Fibroblast of gingiva (primary cell): ENCODE measurements at places on chromosomes 3 and 15.

- no peak for DNase-seq
Observed at GRCh38 chr3:37910671-37911400, 49.2 kb downstream of the CTDSPL start.

DNA sequence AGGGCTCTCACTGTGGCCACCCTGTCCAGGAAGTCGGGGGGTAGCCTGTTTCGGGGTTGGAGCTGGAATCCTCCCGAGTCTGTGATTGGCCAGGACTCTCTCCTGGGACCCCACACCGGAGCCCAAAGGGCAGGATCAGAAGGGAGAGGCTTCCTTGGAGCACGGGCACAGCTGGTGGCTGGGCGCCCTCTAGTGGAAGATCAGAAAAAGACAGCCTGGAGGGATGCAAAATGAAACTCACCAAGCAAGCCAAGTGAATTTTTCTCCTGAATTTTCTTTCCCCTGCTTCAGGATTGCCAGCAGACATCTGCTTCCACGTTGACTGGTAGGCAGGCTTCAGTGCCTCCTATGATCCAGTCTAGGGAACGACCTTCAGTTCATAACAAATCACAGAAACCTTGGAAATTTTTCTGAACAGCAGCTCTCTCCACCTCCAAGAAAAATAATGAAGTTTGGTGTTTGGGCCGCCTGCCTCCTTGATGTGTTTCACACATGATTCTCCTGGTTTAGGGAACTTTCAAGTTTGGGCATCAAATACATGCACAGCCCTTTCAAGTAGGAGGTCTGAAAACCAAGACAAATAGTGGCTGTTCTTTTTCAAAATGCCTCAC is 224.6 kb downstream of the VPS13C start:
- peak; percentile 45 for DNase-seq

- DNase-seq = no peak
Observed at GRCh38 chr15:47129033-47129432, 588.3 kb upstream of the SEMA6D start.

GRCh38 chr15:73800662-73801345 is 47.7 kb upstream of the INSYN1 start:
- peak; percentile 64 for DNase-seq

DNA sequence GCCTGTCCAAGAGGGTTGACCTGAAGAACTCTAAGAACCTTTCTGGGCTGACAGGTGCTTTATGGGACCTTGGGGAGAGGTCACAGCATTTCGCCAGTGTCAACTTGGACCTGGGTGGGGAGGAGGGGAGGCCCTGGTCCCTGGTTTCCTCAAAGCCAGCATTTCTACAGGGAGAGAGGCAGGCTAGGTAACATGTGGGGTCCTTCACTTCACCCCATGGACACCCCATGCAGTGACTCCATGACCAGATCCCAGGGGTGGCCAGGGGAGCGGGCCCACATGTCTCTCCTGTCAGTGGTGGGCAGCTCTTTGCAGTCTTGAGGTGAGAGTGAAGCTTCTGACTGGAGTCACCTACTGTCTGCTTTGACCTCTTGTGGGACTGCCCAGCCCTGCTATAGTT is 35.8 kb downstream of the GOLGA6L10 start:
- DNase-seq = no peak

DNA sequence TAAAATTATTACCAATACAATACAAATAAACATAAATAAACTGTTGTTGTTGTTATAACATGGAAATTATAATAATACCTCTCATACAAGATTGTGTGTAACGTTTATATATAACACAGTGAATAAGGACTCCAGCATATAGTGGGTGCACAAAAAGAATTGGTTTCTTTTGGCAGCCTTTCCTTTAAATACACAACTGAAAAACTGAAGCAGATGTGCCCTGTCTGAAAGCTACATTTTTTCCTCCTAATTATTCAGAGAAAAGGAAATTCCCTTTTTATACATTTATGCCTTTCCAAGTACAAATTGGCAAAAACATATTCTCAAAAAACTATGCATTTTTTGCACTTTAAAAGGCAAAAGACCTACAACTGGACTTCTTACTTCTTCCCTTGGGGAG is 928.9 kb upstream of the NR2F2 start:
- peak; percentile 8 for DNase-seq

- DNase-seq = no peak
Observed at GRCh38 chr3:11593318-11594034, 50.2 kb downstream of the VGLL4 start.

DNA sequence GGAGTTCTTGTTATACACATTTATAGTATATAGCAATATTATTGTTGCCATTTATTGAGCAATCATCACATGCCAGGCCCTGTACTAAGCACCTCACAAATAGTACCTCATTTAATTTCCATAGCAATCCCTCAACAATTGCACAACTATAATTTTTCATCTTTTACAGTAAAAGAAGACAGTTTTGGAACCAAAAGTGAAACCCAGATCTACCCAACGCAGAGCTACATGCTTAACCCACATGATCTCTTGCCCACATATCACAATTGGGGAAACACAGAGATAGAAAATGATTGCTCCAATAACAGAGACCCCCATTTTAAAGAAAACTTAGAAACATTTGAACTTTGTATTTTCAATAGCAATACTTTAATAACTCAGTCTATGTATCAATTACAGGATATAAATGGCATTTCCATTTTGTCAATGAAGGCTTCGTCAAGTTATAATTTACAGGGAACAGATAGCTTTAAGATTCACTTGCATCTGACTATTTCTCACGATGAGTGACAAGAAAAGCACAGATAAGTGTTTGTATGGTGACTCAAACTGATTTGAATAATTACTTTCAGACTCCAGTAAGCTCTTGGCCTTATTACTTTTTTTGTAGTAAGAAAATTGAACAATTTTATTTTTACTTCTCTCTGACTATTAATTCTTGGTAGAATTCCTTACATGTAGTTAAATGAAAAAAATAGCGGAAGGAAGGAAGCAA is 38.7 kb upstream of the CCDC50 start:
- DNase-seq = peak; percentile 62

DNA sequence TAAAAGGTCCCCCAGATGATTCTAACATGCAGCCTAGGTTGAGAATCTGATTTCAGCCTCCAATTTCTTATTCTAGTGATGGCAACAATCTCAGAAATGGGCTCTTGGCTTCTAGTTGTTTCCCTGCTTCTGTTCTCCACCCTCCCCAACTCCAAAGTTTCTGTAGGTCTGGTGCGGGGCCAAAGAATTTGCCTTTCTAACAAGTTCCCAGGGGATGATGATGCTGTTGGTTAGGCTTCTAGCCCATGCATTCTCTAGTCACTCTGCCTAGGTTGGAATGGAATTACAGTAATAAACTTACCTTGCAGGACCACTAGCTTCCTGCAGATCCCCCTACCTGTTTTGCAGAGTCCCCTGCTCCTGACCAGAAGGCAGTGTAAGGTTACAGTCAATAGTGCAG is 103.2 kb upstream of the PPP2R3A start:
- DNase-seq = no peak

DNA sequence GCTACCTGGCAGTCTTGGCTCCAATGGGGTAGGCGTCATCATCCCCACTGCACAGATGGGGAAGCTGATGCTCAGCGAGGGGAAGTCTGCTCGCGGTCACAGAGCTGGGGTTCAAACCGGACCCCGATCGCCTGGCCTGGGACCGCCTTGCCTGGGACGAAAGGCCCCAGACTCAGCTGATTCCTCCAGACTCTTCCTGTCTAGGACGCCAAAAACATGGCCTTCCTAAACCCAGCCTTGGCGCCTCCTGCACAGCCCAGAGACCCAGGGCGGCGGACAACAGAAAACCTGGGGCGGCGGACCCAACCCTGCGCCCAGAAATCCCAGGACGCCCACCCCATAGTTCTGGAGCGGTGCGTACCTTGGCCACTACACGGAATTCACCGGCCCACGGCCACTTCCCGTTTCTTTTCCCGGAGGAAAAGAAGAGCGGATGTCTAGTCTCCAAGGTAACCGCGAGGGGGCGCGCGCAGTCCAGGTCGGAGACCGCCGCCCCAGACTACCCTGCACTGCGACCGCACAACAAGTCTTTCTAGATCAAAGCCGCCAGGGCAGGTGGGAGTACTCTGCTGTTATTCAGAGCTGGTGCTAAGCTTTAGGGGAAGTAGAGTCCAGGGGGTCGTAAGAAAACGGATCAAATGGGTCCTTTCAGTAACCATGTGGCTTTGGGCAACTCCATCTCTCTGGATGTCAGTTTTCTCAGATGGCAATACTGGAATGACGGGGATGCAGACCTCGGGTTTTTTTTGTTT is 4.9 kb upstream of the IL17RD start:
- peak; percentile 45 for DNase-seq

DNA sequence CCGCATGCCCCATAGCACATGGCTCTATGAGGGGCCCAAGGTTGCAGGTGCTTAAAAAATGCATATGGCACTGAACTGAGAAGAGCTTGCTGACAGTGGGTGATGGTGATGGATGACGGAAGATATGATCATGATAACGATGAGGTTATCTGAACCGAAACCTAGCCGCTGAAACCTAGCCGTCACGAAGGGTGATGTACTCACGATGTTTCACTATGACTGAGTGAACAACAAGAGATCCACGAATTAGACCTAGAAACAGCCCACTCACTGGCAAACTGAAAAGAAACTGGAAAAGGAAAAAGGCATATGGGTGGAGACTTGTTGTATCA is 57.6 kb upstream of the BCL6 start:
- DNase-seq = no peak

DNA sequence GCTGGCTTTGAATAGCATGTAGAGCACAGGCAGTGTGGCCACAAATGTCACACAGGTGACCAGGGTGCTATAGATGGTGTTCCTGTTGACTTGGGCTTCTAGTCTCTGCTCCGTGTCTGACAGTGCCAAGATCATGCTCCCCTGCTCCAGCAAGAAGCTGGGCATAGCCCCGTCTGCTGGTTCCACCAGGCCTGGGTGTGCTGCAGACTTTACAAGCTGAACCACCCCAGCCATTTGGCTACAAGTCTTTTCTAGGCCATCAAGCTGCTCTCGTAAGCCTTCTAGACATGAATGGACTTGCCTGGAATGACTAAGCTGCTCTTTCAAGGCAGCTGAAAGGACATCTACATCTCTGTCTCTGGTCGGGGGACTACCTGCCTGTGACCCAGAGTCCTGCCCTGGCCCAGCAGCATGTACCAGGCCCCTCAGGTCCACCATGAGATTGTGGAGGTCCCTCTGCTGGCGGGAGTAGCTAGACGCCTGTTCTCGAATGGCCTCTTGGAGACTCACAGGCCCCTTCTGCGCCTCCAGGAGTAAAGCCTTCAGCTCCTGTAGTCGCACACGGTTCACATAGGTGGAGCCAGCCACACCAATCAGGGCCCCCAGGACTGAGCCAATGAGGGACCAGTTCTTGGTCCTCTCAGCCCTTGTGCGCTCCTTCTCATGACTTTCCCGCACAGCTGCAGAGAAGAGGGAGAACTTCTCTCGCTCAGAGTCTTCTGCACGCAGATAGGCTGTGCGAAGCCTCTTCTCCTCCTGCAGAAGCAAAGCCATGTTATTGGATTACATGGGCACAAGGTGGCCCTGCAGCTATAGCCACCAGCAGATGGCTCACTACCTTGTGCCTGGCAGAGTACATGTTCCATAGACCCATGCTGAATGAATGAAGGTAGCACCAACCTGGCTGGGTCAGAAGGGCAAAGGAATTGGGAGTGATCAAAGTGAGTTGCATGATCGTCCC is 2.8 kb upstream of the PLXNB1 start:
- no peak for DNase-seq

DNA sequence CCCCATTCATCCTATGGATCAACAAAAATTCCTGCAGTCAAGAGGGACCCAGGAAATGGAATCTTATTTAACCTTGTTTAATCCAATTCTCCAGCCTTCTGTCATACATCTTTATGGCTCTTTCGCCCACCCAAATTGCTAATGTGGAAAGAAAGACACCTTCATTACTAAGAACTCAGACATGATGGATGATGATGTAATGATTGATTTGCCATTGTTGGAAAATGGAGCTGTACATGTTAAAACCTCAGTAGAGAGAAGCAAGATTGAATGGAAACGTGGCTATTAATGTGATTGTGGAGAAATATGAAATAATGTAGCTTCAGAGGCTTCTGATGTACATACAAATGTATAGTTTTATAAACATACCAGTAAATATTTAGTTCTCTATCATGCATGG is 15.7 kb upstream of the PTPRG start:
- no peak for DNase-seq

GRCh38 chr3:10017636-10018292 is 8.5 kb upstream of the FANCD2 start:
- peak; percentile 50 for DNase-seq

DNA sequence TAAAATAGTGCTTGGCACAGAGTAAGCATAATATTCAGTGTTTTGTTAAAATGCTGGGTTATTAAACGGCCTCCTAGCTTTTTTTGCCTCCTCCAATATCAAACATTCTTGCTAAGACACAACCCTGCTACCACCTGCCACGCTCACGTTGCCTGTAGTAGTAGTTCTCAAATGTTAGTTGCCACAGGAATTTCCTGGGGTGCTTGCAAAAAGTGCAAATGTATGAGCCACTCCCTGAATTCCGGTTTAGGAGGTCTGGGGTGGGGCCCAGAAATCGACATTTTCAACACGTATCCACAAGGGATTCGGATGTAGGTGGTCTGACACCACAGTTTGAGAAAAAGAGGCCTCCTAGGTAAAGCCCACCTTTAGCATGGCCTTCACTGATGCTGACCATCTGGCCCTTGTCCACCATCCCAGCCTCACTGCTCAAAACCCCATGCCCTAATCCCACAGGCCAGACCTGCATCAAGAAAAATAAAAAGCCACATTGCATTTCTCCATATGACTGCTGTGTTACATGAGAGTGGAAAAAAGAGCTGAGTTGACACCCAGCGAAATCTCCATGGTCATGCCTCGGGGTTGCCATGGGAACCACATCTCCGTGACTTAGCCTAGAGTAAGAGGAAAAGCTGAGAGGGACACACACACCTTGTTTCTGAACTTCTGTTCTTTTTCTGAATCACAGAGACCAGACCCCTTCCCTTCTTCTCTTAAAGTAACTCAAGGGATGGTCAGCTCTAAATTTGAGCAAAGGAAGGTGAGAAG is 116.4 kb upstream of the HES1 start:
- DNase-seq = no peak

DNA sequence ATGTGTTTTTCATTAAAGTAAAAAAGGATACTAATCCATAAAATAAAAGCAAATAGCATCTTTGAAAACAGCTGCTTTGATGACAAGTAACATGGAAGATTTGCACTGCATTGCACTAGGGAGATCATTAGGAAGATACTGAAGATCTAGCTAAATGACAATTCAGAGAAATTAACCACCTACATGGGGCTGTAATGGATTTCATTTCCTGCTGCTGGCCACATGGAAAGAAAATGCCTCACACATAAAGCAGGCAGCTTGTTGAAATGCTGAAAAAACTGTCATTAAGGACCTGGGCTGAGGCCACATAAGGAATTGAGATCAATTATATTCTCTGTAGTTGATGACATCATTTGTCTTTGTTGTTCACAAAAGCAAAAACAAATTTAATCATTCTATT is 94.1 kb downstream of the PYDC2 start:
- no peak for DNase-seq

DNA sequence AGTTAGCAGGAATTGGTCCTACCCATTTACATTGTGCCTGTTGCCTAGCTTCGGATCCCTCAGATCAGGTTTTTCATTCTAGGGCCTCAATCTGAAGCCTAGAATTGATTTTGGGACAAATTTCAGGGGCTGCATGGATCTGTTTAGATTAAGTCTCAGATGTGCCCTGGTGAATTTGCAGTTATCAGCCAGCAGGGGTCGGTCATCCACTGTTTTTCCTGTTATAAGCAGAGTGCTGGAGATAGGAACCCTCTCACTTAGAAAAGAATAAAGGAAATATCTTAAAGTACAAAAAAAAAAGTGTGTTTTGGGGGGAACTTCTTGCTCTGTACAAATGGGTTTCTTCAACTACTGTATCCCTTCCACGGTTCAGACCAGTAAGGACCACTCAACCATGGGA is 212.5 kb downstream of the BCHE start:
- DNase-seq = no peak

GRCh38 chr15:71013446-71013845 is 101.8 kb upstream of the THSD4 start:
- DNase-seq = no peak
